Activated T-helper 1 cell treated with anti-CD3 and anti-CD28 coated beads, Interleukin-2, amount 50 U/mL, for 16 hours (primary cell): ENCODE measurements at places on chromosomes 13 and 19.

- peak; percentile 61 for DNase-seq
Observed at GRCh38 chr19:56367829-56368711, 25.3 kb downstream of the ZNF582 start.

DNA sequence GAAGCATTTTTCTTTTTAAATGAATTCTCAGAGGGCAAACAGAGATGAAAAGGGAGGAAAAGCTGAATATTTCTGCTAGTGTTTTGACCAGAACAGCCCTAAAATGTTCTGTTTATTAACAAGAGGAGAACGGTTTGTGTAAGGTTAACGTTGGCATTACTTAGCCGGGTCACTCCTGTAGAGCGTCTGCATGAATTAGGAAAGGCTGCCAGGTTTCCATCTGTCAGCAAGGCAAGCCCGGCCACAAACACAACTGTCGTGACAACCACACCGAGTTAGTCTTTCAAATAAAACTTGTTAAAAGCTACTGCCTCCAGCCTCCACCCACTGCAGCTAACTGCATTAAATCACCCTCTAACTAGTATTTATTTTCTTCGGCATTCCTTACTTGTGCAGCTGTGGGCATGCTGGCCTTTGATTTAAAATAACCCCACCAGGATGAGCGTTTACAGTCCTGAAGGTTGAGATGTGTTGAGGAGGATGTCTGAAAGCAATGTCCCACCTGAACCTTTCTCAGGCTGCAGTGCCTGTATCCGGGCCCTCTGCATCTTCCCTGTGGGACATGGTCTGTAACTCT lies 527.9 kb downstream of the FGF9 start:
- DNase-seq = no peak

GRCh38 chr13:48562296-48563066 lies 29.6 kb upstream of the RCBTB2 start:
- peak; percentile 41 for DNase-seq

DNA sequence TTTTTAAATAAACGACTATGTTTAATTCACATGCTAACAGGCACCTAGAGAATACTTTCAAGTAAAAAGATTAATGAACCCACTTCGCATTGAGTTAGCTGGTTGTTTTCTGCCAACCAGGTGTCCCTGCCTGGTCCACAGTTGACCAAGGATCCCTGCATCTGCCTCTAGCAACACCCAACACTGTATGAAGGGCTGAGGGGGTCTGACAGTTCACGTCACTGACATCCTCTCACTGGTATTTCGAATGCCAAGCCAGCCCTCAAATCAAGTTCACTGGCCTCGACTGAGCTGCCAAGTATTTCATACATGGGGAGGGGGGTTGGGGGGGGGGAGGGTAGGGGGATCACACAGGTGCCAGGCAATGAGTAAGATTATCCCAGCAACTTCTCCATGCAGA lies 25.4 kb downstream of the SLC25A30 start:
- DNase-seq = no peak

DNA sequence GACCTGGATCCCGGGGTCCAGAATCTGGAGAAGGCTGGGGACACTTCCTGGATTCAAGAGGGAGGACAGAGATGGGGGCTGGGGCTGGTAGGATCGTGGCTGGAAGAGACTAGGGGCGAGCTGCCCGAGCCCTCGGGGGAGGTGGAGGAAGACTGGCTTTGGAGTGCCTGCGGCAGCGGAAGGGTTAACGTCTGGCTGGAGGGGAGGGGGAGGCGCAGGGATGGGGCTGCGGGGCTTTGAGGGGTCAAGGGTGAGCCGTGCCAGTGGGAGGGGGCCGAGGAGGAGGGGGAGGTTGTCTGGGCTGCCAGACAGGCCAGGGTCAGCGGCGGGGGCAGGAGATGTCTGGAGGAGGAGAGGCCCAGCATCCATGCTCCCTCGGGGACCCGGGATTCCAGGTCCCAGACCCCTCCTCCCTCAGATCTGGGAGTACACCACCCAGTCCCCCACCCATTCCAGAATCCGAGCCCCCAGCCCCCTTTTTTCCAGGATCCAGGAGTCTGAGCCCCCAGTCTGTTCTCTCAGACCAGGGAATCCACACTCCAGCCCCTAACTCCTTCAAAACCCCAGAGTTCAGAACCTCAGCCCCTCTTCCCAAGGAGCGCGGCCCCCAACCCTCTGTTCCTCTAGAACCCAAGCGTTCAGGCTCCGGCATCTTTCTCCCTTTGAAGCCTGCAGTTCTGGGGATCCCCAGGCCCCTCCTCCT lies 3.2 kb upstream of the SPACA6 start:
- DNase-seq = no peak

DNA sequence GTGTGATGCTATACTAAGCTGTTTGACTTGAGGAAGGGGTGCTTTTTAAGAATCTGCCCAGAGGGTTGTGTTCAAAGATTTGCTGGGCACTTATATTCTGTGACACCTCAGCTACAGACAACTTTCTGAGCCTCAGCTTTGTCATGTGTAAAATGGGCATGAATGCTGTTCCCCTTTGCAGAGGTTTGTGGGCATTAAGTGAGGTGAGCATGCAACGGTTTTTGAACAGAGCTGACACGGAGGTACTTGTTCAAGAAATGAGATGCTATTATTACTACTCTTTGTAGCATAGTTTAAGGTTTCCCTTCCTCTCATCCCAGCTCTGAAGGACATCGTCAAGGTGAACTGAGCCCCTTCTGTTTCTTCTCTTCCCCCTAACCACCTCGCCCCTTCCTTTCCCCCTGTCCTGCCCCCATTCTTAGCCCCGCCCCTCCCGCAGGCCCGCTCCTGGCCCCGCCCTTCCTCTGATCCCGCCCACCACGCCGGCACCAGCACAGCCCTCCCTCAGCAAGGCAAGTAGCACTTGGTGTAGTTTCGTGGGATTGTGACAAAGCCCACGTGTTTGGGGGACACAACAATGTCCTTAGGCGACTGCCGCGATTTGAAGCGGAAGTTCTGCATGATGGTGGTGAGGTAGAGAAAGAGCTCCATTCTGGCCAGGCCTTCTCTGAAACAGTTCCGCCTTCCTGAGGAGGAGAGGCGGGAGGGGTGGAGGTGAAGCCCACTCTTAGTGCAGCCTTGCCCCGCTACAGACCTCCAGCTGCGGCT lies 26.1 kb upstream of the CYP2A7 start:
- peak; percentile 1 for DNase-seq

DNA sequence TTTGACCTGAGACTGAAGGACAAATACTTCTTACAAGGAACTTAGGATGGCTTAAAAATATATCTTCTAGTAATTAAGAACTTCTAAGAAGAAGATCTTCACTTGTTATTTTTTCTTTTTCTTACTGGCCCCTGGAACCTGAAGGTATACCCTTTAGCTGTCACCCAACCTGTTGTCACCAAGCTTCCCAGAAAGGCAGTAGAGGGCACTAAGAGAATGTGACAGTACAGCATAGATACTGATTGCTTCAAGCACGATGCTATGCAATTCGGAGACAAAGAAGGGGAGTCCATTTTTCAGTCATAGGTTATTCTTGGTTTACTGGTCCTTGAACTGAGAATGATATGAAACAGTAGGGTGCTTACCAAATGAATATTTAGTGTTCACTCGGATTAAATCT lies 208.3 kb upstream of the PCDH9 start:
- no peak for DNase-seq

DNA sequence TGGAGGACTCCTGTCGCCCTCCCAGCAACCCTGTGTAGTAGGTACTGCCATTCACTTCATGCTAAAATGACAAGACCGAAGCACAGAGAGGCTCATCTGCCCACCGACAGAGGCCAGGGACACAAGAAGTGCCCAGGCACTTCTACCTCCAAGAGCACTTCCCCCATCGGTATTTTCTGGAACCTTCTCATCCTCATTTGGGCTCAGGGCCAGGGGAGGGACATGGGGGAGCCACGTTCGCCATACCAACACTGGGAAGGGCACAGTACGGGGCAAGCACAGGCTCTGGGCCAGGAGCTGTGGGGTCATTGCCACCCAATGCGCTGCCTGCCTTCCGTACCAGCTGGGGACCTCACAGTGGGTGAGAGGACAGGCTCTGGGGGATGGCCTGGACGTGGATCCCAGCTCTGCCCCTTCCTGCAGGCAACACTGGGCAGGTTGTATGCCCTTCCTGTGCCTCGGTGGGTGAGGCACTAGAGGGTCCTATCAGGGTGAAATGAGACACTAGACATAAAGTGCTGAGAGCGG lies 21.3 kb upstream of the CCNP start:
- no peak for DNase-seq

GRCh38 chr13:98525456-98526181 lies 51.3 kb downstream of the STK24 start:
- DNase-seq = no peak
